Stimulated activated CD8-positive, alpha-beta memory T cell treated with anti-CD3 and anti-CD28 coated beads, Interleukin-4, amount 100 ng/mL, for 4 hours (primary cell): ENCODE measurements at places on chromosomes 12 and 14.

- no peak for DNase-seq
Measured at GRCh38 chr14:80388980-80389711, 177.8 kb upstream of the DIO2 start.

DNA sequence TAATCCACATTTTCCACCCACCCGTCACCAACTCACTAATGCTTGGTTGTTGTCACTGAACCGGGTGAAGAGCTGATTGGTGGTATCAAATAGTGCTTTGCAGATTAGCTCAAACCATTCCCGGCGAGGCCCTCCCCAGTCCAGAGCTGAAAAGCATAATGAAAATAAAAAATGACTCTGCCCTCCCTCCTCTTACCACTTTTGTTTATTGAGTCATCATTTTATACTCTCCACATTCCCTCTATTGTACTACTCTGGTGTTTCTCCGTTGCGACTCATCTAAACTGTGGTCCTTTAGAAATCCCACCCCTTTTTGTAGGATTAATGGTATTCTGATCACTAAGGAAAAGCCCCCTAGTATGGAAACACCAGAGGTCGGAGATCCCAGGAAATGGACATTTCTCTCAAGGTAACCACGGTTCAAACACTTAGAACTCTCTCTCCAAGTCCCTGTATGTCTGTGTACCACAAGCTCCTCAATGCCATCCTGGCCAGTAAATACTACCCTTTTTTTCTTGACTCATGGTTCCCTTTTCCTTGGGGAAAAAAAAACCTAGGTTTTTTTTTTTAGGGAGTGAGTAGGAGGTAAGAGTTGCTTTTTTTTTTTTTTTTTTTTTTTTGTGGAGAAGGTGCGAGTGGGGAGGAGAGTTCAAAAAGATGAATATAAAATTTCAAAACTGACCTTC, 42.0 kb downstream of the AREL1 start:
- DNase-seq, result no peak

DNA sequence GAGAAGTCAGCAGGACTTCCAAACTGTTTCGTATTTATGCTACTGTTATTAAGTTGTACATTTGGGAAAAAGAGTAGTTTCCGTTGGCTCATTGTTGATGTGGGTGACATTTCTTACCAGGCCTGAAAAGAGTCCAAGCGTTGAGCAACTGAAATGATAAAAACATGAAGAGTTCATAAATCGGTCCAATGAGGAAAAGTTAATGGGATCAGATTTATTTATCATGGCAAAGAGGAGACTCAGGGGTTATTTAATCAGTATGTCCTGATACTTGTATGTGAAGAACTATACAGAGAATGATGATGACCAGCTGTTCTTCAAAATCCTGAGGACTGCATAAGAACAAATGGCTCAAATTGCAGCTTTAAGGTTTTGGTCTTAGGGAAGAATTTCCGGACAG, 7.7 kb downstream of the VRK1 start:
- DNase-seq, result no peak

DNA sequence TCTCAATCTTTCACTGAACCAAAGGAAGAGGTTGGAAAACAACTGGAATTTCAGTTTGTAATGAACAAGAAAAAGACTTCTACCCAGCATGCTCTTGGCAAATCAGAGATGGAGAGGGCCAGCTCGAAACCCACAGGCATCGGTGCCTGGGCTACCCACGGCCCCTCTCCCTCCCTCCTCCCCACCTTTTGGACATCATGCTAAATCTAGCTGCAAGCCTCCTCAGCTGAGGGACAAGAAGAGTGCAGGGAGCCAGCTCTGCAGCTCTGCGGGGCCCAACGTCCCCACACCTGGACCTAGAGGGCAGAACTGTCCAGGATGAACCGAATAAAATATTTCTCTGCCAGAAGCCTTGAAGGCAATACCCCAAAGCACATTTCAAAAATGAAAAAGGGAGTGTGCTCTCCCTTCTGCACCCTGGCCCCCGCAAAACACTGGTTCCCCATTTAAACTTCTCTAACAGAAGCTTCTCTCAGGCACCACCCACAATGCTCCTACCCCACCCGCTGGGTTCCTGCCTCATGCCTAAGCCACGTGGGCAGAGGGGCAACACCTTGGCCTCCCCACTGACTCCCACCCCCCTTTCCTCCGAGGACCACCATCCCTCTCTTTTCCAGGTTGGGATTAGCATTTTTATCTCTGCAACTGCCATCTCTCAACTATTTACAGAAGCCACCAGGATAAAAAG, 8.2 kb downstream of the CAMKK2 start:
- no peak for DNase-seq

DNA sequence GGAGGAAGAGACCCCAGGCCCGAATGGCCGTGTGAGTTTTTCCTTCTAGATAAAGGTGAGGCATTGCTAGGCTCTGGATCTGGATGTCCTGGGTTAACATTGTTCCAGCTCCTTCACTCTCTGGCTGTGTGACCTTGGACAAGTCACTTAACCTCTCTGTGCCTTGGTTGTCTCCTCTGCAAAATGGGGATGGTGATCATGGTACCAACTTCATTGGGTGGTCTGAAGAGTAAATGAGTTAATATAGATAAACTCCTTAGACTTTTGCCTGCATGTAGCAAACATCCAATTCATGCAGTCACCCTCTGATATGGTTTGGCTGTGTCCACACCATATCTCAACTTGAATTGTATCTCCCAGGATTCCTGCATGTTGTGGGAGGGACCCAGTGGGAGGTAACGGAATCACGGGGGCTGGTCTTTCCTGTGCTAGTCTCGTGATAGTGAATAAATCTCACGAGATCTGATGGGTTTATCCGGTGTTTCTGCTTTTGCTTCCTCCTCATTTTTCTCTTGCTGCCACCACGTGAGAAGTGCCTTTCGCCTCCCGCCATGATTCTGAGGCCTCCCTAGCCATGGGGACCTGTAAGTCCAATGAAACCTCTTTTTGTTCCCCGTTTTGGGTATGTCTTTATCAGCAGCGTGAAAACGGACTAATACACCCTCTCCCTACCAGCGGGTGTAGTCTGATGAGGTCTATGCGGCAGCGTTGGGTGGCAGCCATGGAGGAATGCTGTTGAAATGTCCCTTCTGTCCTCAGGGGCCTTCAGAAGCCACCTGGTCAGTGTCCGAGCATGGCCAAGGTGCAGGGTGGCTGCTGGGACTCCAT, 256.1 kb downstream of the GLT1D1 start:
- no peak for DNase-seq

GRCh38 chr12:42448841-42449240, 122.9 kb downstream of the PPHLN1 start:
- no peak for DNase-seq

DNA sequence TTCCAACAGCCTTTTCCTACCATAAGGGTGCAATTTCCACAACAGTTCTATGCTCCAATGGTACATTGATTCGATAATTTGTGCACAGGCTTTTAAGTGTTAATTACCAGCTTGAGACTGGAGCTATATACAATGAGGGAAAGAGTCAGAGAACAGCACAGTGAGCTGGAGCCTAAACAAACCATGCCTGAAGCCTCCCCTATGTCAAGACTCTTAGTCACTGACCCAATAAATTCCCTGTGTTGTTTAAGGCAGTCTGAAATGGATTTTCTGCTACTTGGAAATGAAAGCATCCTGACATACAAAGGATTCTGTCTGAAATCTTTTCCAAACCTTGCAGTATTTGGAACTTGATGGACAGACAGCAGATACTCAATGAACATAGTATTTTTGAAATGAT, 149.0 kb downstream of the EFCAB11 start:
- no peak for DNase-seq

DNA sequence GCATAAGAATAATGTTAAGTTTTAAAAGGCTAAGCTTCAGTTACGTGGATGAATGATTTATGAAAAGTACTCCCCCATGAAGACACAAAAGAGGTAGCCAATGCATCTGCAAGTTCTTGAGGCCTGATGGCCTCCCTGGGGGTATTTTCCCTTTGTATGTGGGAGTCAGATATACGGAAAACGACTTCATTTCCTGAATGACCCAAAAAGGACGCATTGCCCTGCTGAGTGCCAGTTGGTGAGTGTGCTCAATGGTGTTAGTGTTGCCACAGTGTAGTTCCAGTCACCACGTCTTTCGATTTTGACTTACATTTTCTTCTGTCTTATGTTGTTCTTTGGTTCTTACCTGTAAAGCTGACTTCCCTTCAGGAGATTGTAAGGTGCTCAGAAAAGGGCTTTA, 8.0 kb downstream of the ETV6 start:
- no peak for DNase-seq

GRCh38 chr12:62726471-62726980, 208.4 kb downstream of the PPM1H start:
- DNase-seq, result no peak

DNA sequence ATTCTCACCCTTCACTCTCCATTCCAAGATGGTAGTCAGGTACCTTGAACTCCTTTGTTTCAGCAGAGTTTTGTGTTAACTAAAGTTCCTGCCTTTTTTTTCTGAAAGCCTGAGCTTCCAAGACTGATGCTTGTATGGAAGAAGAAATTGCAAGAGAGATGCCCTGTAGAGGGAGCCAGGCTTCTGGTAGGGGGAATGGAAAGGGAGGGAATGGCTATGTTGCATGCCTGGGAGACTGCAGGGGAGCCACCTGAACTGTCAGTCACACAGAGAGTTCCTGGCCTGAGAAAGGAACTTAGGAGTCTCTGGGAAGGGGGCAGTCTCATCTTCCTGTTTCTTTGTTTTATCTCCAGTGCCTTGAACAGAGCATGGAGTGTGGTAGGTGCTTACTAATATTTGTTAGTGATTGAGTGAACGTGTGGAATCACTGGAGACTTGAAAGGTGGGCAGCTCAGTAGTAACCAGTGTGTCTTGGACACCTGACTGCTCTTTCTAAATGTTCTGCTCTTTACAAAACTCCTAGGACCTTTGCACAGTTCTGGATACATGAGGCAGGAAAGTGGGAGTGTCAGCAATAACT, 132.2 kb downstream of the ANO4 start:
- no peak for DNase-seq

DNA sequence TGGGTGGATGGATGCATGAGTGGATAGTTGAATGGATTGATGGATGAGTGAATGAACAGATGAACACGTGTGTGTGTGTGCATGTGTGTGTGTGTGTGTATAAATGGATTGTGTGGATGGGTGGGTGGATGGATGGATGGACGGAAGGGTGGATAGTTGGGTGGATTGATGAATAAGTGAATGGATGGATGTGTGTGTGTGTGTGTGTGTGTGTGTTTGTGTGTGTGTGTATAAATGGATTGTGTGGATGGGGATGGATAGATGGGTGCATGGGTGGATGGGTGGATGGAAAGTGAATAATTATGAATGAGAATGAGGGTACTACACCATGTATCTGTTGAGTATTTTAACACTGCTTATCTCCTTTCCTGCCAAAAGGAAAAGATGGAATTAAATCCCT, 986 bp downstream of the KRT77 start:
- no peak for DNase-seq

DNA sequence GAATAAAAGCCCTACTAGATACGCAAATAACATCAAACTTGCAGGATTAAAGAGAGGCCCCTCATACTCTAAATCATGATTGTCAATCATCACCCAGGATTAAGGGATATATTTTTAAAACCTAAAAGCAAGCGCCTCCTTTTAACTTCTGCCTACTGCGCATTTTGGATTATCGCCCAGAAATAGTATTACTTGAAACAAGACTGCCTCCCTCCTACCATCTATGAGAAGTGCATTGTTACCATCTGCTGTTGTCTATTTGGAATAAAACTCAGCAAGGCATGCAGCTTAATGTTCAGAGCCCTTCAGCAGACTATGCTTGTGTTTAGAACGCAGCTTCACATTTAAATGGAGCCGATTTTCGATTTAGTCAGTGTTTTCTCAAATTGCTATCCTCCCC, 79.6 kb downstream of the EXOC5 start:
- DNase-seq, result no peak

DNA sequence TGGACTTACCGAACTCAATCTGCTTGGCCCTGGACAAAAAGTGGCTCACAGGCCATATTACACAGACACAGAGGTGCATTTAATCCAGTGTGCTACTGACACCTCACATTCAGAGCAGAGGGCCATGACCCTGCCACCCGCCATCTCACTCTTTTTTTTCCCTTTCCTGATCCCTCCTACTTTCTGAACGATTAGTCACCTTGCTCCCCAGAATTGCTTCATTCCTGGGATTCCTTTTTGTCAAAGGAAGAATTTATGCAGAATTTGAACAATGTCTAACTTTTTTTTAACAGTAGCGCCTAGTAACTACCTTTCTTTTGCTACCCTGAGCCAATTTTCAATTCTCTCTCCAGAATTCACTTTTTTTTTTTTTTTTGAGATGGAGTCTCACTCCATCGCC, 4.6 kb downstream of the PKP2 start:
- no peak for DNase-seq

GRCh38 chr14:97930166-97930565, 1133.0 kb downstream of the VRK1 start:
- no peak for DNase-seq

GRCh38 chr12:120116441-120116791, at the start of gene RAB35:
RAB35 (minus strand) TSS chr12:120116753; CDS start chr12:120116650, 103 bp downstream.
- DNase-seq, result no peak

DNA sequence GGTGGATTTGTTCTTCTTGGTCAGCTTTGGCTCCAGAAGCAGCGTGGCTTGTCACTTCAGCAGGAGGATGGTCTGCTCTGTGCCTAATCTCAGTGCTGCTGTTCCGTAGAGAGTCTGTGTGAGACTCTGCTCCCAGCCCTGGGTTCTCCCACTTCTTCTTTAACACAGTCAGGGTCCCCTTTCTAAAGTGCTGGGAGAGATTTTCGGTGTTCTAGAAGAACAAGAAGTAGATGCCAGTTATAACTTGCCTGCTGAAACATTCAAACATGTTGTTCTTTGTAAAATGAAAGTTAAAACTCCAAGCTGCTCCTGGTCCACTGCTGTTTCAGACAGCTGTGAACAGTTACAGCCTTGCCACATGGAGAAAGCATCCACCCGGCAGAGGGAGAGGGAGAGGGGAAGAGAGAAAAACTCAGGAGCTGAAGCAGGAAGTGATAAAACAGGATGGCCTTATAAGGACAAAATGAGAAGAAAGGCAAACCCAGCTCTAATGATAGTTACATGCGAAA, 55.2 kb upstream of the CERS5 start:
- DNase-seq, result no peak

- DNase-seq, result no peak
Measured at GRCh38 chr12:108633081-108633533, 587 bp downstream of the SELPLG start.

DNA sequence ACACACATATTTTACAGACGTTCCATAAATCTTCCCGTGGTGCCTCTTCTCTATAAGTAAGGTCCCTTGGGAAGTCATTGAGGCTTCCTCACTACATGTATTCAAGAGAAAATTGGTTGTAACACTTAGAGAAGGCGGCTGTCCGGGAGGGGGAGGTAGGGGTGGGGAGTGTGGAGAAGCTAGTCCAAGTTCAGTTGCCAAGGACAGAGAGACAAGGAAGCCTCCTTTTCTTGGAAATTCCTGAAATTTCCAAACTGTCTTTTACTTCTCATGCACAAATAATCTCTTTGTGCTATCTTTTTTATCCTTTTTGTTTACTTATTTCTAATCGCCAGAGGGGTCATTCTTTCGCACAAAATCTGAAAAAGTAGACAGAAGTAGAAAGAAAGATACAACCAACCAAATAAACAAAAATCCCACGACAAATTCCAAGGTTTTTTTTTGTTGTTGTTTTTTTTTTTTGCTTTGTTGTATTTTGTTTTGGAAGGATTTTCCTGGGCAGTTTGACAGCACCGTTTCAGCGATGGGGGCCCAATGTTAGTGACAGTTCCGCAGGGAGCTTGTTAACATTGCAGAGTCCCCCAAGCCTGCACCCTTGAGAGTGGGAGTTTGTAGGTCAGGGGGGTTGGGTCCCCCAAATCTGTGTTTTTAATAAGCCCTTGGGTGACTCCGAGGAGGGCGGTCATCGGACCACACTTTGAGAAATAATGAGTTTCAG, 45.2 kb downstream of the MAP1LC3B2 start:
- no peak for DNase-seq
